NCI-H524 treated with DMSO at 0.1 percent for 48 hours (cell line): ENCODE measurements at places on chromosomes 3 and 15.

GRCh38 chr3:194464692-194465091 is 22.1 kb downstream of the ATP13A3 start:
- no peak for DNase-seq

DNA sequence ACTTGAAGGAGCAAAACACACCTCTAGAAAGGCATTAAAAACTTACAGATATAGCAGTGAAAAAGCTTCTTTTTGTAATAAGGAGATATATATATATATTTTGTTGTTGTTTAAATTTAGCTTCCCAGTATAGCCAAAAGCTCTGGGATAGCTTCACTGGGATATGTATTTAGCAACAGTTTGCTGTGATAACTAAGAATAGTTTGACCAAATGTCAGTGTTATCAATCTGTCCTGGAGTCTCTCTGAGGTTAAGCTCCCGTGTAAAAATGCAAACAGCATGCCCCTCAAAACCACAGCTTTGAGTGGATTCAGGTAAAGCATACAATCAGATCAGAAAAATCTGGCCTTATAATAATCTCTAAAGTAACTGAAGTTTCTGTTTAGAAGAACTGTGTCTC is 2.9 kb downstream of the CADPS start:
- DNase-seq = no peak

GRCh38 chr3:97957617-97958311 is 14.5 kb downstream of the RIOX2 start:
- DNase-seq = no peak

GRCh38 chr3:77513542-77513941 is 473.6 kb downstream of the ROBO2 start:
- no peak for DNase-seq

- no peak for DNase-seq
These were observed 7.7 kb downstream of the PLSCR1 start for GRCh38 chr3:146536681-146537080.

GRCh38 chr3:6105187-6105586 is 755.7 kb upstream of the GRM7 start:
- no peak for DNase-seq

DNA sequence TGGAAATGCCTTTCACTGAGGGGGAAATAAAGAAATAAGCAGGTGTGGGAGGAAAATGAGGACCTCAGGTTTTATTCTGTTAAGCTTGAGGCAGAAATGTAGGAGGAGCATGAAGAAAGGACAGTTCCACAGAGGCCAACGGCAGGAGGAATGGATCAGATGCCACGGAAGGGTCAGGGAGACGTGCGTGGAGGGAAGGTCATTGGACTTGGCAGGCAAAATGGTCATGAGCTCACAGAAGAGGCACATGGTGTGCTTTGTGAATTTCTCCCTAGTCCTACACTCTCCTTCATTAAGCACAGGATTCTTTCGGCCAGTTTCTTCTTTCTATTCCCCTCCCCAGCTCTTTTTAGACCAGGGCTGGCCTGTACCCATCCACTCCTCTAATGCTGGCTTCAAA is 32.5 kb upstream of the THSD4 start:
- DNase-seq = no peak

DNA sequence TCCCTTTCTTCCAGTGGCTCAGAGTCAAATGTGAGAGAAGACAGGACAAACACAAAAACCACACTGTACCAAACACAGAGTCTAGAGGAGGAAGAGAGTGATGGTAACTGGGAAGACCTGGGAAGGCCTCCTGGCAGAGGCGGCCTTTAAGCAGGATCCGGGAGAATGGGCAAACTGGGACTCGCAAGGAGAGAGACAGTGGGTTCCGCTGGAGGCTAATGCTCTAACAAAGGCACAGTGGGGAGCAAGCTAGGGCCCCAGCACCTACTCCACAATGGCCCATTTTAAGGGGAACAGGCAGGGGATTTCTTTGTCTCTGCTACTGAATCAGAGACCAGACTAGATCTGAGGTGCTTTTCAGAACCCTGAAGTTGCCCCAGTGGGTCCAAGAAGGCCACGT is 81.4 kb upstream of the HES1 start:
- DNase-seq = no peak

DNA sequence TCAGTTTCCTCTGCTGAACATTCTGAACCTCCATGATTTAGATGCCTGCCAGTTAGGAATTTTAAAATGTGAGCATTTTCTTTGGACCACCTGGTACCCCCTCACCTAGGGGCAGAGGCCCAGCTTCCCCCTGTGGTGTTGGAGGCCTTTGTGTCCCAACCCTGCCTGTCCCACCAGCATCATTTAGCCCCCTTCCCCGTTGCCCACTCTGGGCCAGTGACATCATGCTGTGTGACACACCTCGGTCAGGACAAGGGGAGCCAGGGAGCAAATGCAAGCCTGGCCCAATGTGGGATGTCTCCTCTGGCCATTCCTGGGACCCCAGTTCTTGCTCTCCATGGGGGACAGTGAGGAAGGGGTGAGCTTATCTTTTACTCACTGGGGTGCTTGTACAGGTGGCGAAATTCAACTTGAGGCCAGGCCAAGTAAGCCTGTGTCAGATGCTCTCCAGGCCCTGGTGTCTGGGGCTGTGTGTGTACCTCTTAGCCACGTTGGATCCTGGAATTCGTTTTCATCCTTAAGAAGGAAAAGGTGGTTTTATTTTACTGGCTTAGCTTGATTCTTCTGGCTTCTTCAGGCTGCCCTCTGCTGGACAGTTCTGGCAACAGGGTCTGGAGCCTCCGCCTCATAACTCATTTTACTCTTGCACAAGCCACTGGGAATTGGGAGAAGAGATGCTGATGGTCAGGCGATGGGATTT is 49.7 kb upstream of the MYZAP start:
- DNase-seq = no peak

DNA sequence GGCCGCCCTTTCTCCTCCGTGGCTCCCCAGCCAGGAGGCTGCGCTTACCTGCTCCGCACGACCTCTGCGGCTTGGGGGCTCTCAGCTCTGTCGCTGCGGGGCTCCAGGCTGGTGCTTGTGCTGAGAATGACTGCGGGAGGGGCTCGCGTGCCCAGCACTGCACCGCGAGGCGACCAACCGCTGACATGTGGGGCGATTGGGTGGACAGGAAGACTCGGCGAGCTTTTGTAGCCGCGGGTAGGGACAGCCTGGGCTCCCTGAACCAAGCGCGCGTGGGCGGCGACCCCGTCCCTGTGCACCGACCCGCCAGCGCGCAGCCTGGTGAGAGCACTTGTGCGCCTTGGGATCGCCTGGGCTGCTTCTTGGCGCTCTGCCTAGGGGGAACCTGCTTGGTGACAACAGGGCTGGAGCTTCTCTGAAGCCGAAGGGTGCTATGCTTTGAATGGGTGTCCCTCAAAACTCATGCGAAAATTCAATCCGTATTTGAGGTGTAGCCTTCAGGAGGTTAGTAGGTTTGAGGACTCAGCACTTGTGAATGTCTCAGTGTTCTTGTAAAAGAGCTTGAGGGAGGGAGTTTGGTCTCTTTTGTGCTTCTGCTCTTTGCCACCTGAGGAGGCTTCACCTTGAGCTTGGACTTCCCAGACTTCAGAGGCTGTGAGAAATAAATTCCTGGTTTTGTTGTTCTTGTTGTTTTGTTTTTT is 50.4 kb downstream of the IL12A start:
- peak; percentile 33 for DNase-seq

- DNase-seq = no peak
These were observed 107.8 kb downstream of the ANP32A start for GRCh38 chr15:68712886-68713285.

- DNase-seq = no peak
These were observed 155.6 kb downstream of the LRRC28 start for GRCh38 chr15:99406716-99407487.

- no peak for DNase-seq
These were observed 26.6 kb downstream of the EIF1B start for GRCh38 chr3:40336101-40336500.

DNA sequence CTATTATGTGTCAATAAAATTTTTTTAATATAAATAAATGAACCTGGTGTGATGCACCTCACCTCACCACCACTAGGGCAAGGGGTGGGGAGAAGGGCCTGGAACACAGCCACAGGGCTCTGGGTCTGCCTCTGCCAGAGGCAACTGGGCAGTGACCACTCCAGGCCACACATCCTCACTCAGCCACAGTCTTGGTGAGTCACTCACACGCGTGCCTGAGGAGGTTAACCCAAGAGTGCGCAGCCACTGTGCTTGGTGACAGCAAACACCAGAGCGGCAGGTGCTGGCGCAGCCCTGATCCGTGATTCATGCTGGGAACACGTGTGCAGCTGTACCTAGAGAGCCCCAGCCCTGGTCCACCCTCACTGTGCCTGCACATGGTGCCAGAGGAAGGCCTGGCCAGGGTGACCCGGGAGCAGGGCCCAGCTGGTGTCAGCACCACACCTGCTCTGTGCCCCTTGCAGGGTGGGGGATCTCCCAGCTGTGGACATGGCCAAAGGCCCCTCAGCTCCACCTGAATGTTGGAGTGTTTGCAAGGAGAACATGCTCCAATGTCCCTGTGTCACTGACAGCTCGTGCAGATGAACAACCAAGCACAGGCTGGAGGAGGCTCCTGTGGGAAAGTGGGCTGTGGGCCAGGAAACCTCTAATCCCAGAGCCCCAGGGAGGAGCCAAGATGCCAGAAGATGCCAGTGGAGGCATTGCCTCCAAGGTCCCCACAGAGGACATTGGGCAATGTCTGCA is 2.1 kb downstream of the SLC41A3 start:
- no peak for DNase-seq

DNA sequence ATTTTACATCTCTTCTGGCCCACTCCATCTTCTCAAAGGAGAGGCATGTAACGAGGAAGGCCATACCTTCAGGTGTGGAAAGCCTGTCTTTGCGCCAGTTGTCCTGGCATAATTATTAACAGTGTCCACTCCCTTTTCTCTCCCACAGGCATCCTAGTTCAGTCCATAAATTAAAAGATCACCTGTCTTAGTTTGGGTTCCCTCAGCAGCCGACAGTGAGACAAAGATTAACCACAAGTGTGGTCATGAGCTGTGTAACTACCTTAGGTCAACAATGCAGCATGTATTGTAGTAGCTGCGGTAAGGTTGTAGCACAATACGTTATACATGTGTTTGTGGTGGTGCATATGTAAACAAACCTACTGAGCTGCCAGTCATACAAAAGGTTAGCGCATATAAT is 103.3 kb upstream of the GALNT15 start:
- DNase-seq = no peak

DNA sequence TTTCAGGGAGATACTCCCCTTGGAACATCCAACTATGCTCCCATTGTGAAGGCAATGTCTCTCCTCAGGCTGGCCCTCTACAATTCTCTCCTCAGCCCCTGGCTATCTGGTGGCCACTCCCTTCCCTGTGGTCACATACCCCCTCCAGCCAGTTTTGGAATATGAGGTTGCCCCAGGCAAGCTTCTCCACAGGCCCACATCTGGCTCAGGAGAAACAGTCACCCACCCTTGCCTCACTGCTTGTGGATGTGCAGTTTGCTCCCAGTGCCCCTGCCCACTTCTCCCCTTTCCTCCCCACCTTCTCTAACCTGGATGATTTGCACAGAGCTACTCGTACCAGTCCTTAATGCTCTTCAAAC is 15.7 kb upstream of the TIPARP start:
- no peak for DNase-seq

DNA sequence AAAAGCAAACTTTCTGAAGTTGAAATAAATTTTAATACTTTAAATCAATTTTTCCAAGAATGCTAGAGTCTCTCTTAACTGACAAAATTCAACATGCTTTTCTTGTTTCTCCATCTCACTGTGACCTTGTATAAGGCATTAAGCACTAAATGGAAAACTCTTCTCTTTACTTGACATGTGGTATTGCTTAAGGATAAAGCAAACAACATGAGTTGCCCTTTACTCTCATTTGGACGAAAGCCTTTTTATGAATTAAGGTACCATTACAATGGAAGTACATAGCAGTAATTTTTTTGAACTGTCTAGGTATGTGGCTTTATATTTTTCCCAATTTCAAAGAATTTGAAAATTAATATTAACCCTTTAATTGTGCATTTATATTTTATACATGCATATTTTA is 1.4 kb downstream of the STRIT1 start:
- DNase-seq = no peak

GRCh38 chr3:44722103-44722401 is 7.4 kb upstream of the ZNF501 start:
- DNase-seq = no peak

GRCh38 chr15:25501828-25502446 is 63.1 kb upstream of the UBE3A start:
- peak; percentile 22 for DNase-seq

- DNase-seq = peak; percentile 14
These were observed 182.7 kb downstream of the CNTN6 start for GRCh38 chr3:1275495-1275894.

DNA sequence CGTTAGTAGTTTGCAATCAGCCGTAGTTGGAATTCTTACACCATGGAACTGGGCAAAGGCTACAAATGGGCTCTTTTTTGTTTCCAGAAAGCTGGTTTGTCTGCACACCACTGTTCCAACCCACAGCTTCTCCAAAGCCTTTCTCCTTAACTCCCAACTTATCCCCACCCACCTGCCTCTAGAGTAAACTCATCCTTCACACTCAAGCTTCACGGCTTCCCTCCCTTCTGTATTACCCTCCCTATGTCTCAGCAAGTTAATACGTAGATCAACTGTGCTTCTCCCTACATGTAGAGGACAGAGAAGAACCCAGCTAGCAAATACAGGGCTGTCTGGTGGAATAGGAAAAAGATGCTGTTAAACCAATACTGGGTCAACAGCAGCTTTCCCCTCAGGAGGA is 363.0 kb upstream of the IL12A start:
- no peak for DNase-seq

DNA sequence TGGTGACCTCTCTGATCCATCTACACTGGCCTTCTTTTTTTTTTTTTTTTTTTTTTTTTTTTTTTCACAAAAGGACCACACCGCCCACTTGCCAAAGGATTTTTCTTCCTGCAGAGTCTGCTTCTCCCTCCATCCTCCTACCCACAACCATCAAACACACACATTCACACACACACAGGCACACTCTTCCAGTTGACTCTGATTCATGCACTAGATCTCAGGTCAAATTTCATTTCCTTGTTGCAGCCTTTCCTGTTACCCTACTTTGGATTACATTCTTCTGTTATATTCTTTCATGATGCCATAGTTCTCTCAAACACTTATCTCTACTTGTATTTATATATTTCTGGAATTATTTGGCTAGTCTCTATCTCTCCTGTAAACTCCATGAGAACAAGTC is 133.9 kb downstream of the STAC start:
- DNase-seq = no peak

GRCh38 chr3:99384596-99384995 is 253.8 kb upstream of the COL8A1 start:
- no peak for DNase-seq

GRCh38 chr15:38793206-38793810 is 228.7 kb upstream of the RASGRP1 start:
- no peak for DNase-seq

DNA sequence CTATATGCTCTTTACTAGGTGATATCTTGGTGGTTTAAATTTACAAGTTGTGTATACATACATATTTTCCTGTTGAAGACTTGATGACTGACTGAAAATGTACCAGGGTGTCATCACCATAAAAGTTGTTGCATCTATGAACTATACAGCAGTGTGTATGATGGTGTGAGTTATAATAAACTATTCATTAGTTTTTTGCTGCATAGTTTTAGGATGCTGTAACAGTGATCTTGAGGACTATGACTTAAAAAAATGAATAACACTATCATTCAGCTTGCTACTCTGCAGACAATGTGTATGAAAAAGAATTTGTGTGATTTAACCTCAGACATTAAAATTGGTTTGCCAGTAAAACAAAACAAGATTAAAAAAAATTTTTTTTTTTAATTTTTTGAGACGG is 49.0 kb downstream of the UBE2E2 start:
- DNase-seq = no peak
